ENCODE measurements at places on chromosomes 11 and 22. TPM values are rescaled to one million over a fixed set of nuclear protein-coding genes. Genes with fewer than 3 reads are reported as not detected.

Gene CD6
- polyA plus RNA-seq = 1.8 TPM

Gene CARNS1
- 1.3 TPM for polyA plus RNA-seq

Gene MICAL2
- 5.3 TPM for polyA plus RNA-seq

Gene CENPM
- polyA plus RNA-seq = 11.0 TPM

Gene RTN4RL2
- 3.1 TPM for polyA plus RNA-seq

Gene SAA1
- not detected for polyA plus RNA-seq

Gene OR51B5
- polyA plus RNA-seq = 0.92 TPM

Gene OR52I2
- not detected for polyA plus RNA-seq

Gene APOA1
- 123 TPM for polyA plus RNA-seq

Gene PDGFB
- 13.0 TPM for polyA plus RNA-seq

Gene ADSL
- polyA plus RNA-seq = 109 TPM

Gene STARD10
- 83.7 TPM for polyA plus RNA-seq

Gene MS4A4E
- 1.4 TPM for polyA plus RNA-seq

Gene OR8J1
- not detected for polyA plus RNA-seq

Gene F2
- polyA plus RNA-seq = 0.11 TPM

DNA sequence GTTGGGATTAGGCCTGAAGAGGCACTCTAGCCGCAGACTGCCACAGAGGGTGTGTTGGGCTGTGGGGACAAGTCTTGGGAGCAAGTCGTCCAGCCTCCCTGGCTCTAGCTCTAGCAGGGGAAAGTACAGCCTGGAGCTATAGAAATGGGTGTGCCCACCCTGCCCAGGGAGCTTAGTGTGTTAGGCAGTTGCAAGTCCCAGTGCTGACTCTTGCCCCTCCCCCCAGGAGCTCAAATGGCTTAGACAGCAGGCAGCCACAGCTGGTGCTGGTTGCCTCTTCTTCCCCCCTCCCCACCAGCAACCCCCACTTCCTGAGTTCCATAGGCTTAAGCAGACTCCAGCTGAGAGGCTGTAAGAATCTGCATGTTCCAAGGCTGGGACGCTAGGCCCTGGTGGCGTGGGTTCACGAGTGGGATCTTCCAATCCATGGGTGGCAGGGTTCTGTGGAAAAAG is 61.2 kb downstream of the GUCY1A2 start:
- DNase-seq = no peak

- no peak for DNase-seq
Measured at GRCh38 chr11:65100674-65101350, 4.8 kb downstream of the VPS51 start.

DNA sequence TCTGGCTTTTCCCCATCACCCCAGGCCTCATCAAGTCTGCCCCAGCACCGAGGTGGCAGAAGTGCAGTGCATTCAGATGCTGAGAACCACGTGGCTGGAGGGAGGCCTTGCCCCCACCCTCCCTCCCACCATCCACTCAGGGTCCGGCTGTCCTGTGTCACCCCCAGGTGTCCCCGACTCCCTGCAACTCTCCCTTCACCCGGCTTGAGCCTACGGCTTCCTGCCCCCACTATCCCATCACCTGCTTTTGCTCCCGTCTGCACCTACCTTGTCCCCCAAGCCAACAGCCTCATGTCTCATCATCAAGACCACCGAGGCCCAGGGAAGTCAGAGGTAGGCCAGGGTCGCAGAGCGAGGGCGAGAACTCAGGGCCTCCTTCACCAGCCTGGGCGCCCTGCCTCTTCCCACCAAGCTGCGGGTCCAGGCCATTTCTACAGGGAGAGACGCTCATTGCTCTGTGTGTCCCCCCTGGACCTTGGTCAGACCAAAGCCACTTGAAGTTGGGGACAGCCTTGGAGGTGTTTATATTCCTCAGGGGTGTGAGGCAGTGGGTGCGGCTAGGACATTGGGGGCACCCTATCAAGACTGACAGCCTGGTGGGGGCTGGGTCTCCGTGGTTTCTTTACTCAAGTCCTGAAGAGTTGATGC is 66.2 kb upstream of the CCND1 start:
- DNase-seq = no peak

- DNase-seq = no peak
Measured at GRCh38 chr11:65650547-65651338, 12.0 kb downstream of the RELA start.

DNA sequence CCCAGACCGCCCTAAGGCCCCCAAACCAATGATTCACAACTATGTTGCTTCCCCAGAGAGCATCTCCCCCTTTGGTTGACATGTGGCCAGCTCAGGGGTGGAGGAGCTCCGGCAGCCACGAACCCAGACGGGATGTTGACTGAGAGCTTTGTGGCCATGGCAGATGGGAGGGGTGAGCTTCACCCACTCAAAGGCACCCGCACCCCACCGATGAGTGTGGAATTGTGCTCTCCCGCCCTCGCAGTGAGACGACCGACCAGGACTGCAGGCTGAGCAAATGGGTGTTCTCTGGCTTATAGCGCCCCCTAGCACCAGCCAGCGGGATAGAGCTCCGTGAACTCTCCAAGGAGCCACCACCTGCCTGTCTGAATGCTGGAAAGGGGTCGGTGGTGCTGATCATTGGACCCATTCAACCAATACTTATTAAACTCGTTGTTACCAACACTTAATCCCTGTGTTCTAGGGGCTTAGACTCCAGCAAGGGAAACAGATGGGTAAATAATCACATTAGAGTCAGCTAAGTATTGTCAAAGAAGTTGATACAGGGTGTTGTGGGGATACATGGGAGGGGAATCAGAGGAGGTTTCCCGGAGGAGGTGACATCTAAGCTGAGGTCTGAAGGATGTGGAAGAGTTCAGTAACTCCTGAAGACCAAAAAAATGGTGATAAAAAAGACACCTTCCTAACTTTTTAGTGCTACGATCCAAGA is 4.5 kb upstream of the TIMP3 start:
- DNase-seq = no peak

- DNase-seq = no peak
Measured at GRCh38 chr11:46380340-46381047, 975 bp upstream of the MDK start.

- no peak for DNase-seq
Measured at GRCh38 chr11:680476-680875, 14.5 kb downstream of the DEAF1 start.

DNA sequence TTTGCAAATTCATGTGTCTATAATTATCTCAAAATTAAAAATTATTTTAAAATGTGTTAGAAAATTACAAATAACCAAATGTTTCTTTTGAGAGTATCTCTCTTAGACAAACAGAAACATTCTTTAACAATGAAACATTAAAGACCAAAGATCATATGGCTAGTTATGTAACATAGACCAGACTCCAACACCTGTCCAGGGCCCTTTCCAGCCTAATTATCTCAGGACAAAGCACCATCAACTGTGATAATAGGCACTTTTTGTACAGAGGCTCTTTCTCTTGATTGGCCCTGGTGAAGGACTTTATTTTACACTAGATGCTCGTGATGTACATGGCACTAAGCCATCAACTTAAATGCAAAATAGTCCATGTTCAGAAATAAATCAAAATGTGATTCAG is 5.0 kb upstream of the PLEKHA7 start:
- DNase-seq = no peak

- DNase-seq = no peak
Measured at GRCh38 chr11:78415338-78415737, 2.3 kb downstream of the GAB2 start.

DNA sequence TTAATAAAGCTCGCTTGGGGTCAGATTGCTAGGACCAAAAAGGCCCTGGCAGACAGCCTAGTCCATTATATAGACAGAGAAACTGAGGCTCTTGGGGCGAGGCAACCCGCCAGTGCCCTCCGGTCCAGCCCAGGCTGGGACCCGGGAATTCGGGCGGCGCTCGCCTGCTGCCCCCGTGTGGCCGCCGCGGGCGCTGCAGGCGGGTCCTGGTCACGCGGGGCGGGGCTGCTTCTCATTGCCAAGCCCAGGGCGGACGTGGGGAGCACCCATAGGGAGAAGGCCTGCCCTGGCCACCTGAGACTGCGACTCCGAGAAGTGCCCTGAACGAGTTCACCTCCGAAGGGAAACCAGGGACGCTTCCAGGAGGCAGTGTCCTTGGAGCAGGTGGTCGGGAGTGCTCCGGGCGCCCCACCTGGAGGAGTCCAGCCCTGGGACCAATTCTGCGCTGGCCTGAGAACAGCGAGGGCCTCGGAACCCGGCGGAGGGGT is 36.0 kb upstream of the CSNK1E start:
- no peak for DNase-seq

DNA sequence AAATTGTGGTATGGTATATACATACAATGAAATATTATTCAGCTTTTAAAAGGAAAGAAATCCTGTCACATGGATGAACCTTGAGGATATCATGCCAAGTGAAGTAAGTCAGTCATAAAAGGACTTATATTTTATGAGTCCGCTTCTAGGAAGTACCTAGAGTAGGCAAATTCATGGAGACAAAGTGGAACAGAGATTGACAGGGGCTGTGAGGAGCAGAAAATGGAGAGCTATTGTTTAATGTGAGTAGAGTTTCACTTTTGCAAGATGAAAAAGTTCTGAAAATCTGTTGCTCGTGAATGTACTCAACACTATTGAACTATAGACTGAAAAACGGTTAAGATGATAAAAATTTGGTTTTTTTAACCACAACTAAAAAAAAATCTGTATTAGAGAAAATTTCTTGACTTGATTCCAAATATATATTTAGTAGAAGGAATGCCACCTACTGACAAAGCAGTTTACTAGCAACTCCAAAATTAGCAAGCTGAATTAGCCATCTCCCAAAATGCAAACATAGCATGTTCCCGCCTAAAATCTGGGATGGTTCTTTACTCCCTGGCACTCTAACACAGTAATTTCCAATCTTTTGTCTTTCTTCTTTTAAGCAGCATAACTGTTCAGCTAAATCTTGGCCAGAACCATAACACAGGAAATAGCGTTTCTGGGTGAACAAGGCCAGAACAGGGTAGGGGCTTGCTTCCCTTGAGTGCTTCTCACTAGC is 1.5 kb downstream of the UFD1 start:
- no peak for DNase-seq

- DNase-seq = no peak
Measured at GRCh38 chr11:19075636-19076035, 15.1 kb upstream of the MRGPRX2 start.

DNA sequence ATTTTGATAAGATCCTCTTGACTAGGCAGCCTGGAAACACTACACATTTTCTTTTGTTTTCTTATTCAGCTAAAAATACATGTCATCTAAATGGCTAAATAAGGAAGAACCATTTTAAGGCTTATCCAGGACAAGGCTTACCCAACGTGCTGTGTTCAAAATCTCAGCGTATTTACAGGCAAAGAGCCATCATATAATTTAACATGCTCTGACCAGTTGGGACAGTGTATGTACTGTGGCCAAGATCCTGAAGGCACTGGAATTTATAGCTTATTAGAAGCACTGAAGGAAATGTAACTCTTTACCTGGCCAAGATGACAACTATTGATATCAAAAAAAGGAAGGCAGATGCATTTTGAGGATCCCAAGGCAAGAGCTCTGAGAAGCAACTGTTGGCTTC is 71.1 kb downstream of the PPFIBP2 start:
- DNase-seq = no peak

- DNase-seq = no peak
Measured at GRCh38 chr11:64538501-64538951, 52.5 kb upstream of the SLC22A12 start.

DNA sequence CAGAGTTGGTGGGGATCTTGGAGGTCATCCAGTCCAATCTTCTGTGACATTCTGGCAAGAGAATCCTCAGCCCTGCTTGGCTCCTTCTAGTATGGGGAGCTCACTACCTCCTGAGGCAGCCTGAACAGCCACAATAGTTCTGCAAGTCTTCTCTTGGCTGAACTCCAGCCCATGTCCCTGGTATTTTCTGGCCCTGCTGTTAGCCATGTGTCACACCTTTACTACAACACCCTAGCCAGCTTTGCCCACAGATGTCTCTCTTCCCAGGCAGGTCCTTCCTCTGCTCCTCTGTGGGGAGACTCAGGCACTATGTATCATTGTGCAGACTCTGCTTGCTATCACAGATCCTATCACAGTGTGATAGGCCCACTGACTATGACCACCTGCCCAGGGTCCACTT is 297.7 kb downstream of the CTTN start:
- DNase-seq = no peak

DNA sequence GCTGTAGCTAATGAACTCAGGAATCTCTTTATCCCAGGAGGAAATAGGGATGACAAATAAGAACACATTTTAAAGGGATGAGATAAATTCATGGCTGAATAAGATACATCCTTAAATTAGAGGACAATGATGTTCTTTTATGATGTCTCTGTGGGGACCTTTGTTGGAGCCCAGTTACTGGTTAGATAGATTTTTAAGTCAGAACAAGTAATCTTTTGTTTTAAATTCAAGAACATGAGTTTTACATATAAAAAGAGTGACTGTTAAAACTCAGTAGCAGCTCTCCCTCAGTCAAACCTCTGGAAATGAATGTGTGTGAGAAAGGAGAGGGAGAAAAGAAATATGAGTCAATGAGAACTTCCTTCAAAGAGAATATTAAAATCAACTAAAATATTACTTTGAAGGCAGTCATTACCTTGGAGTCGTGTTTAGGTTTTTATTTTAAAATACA is 241.6 kb downstream of the SWAP70 start:
- DNase-seq = no peak

- no peak for DNase-seq
Measured at GRCh38 chr11:64843686-64844329, 645 bp downstream of the CDC42BPG start.

DNA sequence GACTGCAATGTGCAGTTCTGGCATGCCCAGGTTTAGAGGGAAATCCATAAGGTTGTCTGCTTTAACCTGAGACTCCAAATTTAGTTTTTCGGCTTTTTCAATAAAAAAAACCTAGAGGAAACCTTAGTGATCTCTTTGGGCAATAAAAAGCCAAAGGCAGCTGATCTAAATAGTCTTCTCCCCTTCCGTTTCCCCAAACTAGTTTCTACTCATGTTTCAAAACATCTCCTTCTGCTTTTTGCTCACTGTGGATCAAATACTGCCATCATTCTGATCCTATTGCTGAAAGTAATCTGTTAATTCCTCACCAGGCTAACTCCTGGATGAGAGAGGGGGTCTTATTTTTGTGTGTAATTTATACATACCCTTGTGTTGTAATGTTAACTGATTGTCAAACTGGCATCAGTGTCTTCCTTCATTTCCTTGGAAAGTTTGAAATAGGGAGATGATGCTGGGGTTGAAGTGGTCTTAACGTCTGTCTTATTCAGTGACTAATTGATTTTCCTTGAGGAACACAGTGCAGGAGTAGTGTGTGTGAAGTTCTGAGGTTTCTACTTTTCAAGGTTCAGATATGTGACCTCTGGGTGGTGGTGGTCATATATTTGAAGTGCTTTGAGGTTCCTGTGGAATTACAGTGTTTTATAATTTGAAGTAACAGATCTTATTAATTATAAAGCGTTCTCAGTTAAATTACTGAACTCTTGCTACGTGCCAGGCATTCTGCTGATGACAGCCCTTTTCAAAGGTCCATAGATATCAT is 55.0 kb downstream of the ARHGAP42 start:
- no peak for DNase-seq

DNA sequence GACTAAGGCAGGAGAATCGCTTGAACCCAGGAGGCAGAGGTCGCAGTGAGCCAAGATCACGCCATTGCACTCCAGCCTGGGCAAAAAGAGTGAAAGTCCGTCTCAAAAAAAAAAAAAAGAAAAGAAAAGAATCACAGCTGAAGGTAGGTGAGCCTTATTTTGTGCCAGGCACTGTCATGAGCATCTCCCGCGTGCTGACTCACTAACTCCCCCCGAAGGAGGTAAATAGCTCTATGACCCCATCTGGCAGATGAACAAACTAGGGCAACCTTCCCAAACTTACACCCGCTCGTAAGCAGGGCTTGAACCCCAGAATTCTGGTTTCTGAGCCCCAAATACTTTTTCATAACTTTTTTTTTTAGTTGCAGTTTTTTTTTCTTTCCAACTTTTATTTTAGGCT is 60.3 kb downstream of the ANO1 start:
- no peak for DNase-seq

- DNase-seq = no peak
Measured at GRCh38 chr11:70631624-70632047, 233.3 kb downstream of the CTTN start.
